Naive thymus-derived CD4-positive, alpha-beta T cell (primary cell): ENCODE measurements at places on chromosomes 1 and 21.

DNA sequence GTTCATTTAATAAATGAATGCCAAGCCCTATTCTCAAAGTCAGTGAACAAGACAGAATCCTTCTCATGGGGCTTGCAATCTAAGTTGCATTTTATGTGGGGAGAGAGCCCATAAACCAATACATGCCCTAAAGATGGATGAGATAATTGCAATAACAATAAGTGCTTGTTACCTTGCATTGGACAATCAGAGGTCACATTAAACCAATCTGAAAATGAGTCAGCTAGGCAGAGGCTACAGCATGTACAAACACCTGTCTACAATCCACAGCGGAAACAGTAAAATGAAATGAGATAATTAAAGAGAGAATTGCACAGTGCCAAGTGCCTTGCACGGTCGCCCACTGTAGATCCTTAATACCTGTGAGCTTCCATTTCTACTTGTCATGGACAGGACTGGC lies 7.4 kb upstream of the IGFN1 start:
- DNase-seq, result no peak

DNA sequence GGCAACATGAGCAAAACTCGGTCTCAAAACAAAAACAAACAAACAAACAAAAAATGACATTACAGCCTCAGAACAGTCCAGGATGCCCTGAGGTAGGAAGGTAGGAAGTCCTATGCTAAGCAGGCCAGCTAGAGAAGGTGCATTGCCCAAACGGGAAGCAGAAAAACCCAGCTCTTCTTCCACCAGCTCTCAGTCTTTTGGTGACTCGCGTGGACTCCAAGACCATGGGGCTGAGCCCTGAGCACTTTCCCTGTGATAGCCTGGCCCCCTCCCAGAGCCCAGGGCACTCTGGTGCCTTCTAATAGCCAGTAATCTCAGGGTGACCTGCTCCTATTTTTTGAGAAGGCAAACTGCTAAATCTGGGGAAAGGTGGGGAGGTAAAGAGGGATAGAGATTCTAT lies 16.1 kb downstream of the PHLDA3 start:
- no peak for DNase-seq

DNA sequence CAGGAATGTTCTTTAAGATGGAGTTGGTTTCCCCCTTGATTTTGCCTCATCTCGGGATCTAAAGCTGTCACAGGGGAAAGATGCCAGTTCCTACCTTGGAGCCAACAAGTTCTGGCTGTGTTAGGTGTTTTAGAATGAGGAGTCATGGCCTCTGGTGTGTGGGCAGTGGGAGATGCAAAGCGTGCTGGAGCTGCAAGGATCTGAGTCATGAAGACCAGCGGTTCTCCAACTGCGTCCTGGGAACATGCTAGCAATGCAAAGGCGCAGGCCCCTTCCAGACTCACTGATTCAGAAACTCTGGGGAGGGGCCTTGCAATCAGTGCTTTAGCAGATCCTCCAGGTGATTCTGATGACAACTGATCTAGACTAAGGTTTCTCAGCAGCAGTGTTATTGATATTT lies 109.1 kb downstream of the UCK2 start:
- DNase-seq, result no peak

- no peak for DNase-seq
Measured at GRCh38 chr1:109531380-109531779, 8.3 kb upstream of the GPR61 start.

DNA sequence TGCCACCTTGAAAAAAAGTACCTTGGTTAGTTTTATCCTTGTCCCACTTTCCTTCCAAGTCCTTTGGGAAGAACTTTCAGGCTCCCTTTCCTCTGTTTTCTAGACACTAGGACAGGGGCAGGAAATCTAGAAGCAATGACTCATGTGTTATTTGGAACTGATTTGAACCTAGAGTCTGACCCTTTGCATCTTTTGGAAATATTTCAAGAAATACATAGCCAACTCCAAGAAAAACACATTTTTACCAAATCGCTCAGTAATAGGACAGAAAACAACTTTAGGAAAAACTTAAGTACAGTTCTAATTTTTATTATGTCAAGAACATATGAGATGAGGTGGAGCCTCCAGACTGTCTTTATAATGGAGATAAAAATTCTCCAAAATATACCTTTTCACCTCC lies 292.4 kb downstream of the PTBP2 start:
- DNase-seq, result no peak

GRCh38 chr1:91781901-91782622 lies 103.9 kb downstream of the TGFBR3 start:
- no peak for DNase-seq

- no peak for DNase-seq
Measured at GRCh38 chr1:197342044-197342565, 74.1 kb downstream of the CRB1 start.

GRCh38 chr1:186950547-186950946 lies 121.8 kb downstream of the PLA2G4A start:
- DNase-seq, result no peak

DNA sequence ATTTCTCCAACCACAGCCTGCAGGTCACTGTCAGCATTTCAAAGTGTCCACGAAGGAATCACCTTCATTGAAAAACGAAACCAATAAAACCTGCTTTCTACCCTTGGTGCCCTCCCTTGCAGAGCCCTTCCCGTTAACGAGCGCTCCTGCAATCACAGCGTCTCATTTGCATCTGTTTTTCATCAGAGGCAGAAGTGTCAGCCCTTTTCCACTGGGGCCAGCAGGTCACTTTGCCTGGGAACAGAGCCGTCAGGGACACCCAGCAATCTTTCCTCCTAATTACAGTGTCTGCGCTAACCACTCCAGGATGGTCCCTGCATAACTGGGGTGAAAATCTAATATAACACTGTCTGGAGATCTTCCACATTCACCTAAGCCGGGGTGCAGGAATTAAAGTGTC lies 85.3 kb downstream of the PSMG1 start:
- DNase-seq, result no peak

DNA sequence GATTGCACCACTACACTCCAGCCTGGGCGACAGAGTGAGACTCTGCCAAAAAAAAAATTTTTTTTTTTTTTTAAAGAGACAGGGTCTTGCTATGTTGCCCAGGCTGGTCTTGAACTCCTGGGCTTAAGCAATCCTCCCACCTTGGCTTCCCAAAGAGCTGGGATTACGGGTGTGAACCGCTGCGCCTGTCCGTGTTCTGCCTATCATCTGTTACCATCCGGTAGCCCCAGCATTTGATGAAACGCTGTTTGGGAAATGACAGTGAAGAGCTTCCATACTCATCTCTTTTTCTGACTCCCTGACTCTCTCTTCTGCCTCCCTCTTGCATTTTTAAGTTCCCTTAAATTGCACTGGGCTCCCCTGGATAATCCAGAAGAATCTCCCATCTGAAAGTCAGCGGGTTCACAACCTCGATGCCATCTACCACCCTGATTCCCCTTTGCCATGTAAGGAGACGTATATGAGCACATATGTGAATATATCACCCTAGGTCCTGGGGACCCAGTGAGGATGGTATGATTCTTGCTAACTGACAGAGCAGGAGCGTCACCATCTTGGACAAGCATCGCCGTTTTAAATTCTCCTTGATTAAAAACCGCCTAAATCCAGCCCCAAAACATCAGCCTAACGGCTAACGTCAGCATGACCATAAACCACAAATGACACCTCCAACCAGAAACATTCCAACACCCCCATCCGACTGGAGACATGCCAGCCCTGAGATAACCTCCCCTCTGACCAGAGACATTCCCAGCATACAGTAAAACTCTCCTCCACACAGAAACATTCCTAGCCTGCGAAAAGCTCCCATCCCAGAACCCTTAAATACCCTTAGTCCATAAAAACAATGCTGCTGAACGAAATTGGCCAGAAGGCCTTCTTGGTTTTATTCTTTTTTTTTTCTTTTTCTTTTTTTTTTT lies 12.4 kb downstream of the TNFRSF8 start:
- no peak for DNase-seq

- no peak for DNase-seq
Measured at GRCh38 chr1:78441921-78442320, 48.9 kb upstream of the PTGFR start.

DNA sequence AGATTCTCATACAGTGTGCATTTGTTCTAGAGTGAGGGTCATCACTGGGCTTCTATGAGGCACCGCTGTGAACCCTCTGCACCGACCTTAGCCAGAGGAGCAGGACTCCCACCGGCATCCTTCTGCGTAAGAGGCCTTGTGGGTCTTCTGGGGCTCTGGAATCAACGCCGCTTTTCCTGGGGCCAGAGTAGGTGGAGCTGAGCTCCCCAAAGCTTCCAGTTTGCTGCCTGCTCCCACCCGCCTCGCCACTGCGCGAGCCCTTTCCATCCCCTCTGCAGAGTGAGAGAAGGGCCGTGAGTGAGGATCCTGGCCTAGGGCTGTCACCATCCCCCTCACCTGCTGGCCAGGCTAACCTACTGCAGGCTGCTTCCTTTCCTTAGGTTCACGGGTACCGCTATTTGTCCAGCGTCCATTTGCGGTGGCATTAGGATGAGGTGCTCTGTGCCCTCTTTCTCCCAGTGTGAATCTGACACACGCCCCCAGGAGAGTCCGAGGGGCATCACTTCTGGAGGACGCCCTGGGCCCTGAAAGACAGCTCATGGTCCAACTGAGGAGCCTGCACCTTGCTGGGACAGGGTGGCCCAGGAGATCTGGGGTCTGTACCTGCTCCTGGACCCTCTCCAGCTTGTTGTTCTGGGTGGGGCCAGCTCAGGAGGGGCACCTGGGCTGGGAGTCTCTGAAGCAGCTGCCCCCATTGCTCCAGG lies 36.2 kb downstream of the UMODL1 start:
- no peak for DNase-seq

DNA sequence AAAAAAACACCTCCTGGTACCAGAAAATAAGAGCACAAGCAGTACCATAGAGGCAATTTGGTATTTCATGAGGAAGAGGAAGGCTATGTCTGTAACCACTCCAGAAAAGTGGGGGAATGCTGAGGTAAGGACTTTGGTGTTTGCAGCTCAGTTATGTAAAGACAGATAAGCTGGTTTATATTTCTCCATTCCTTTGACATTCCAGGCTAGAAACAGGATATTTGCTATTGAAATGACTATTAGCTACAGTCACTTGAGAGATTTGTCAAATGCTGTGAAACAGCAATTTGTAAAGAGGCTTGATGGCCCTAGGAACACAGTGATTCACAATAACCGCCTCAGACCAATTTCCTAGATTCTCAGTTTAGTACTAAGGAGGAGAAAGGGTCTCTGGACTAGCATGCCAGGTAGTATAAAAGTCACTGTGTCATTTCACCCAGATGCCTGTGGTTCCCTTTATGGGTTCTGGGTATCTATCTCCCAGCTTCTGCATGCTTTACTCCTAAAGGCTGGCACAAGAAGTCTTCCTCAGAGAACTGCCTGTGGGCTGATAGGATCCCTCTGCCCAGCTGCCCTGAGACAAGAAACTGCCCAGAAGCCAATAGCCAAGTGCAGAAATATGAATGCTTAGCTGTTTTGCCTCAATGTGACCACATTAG lies 80.5 kb downstream of the VCAM1 start:
- DNase-seq, result no peak

GRCh38 chr1:13753636-13754402 lies 53.8 kb downstream of the PRDM2 start:
- DNase-seq, result no peak
